Activated T-helper 9 cell treated with anti-CD3 and anti-CD28 coated beads, Interleukin-2, amount 50 U/mL, for 16 hours (primary cell): ENCODE measurements at places on chromosomes 2 and 18.

GRCh38 chr18:23020555-23021294 lies 87.6 kb downstream of the RBBP8 start:
- no peak for DNase-seq

GRCh38 chr2:121350890-121351289 lies 65.9 kb upstream of the TFCP2L1 start:
- no peak for DNase-seq

- no peak for DNase-seq
These were observed 176.8 kb downstream of the ARL4C start for GRCh38 chr2:234320066-234320465.

- no peak for DNase-seq
These were observed 218.1 kb upstream of the CHAC2 start for GRCh38 chr2:53549497-53549896.

DNA sequence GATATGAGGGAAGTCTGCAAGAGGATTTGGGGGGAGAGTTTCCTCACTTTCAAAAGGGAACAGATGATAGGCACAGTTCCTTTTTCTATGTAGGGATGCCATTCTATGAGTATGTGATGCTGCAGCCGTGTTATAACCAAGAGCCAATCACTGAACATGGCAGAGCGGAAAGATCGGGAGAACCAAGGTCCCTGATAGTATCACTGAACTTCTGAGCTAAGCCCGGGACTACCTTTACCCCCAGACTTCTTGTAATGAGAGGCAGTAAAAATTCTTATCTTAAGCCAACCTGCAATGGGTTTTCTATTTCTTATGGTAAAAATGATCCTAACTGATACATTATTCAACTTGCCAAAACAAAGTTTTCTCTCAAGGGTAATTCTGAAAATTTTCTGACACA lies 21.6 kb upstream of the SLC1A4 start:
- DNase-seq: no peak

DNA sequence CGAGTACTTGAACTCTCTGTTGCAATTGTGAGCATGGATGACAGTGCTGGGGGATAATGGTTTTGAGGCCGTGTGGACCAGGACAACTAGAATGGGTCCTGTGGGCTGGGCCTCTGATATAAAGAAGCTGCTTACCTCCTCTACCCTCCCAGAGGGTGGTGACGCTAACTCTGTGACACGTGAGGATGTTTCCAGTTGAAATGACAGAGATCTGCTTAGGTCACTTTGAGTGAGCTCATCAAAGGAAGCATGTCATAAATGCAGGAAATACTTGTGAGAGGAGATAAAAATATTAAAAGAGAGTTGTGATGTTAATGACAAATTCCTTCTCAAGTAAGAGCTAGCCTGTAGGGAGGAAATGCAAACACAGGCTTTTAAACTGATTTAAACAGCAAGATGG lies 16.4 kb downstream of the RMC1 start:
- DNase-seq: no peak

GRCh38 chr2:191298306-191298705 lies 53.1 kb downstream of the MYO1B start:
- no peak for DNase-seq

- no peak for DNase-seq
These were observed 61.3 kb downstream of the ATL2 start for GRCh38 chr2:38315707-38316333.

GRCh38 chr18:2302628-2303516 lies 268.4 kb downstream of the METTL4 start:
- DNase-seq: no peak

- DNase-seq: no peak
These were observed 18.8 kb upstream of the MREG start for GRCh38 chr2:216031960-216032689.

DNA sequence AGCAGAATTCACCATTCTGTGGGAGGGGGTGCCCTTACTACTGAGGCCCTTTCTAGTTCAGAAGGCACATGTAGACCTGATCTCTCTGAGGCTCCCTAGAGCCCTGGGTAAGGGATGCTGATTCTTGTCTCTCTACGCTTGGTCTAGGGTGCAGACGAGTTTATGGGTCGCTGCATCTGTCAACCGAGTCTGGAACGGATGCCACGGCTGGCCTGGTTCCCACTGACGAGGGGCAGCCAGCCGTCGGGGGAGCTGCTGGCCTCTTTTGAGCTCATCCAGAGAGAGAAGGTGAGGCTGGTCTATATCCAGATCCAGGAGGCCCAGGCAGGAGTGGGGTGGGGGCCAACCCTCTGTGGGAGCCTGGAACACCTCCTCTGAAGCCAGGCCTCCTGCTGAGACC lies 147.2 kb downstream of the DYSF start:
- no peak for DNase-seq

- DNase-seq: no peak
These were observed 3.4 kb upstream of the CCDC88A start for GRCh38 chr2:55422876-55423665.

- DNase-seq: no peak
These were observed 615 bp downstream of the AKAIN1 start for GRCh38 chr18:5196253-5197031.

- no peak for DNase-seq
These were observed 58.6 kb downstream of the GRB14 start for GRCh38 chr2:164562666-164563065.

DNA sequence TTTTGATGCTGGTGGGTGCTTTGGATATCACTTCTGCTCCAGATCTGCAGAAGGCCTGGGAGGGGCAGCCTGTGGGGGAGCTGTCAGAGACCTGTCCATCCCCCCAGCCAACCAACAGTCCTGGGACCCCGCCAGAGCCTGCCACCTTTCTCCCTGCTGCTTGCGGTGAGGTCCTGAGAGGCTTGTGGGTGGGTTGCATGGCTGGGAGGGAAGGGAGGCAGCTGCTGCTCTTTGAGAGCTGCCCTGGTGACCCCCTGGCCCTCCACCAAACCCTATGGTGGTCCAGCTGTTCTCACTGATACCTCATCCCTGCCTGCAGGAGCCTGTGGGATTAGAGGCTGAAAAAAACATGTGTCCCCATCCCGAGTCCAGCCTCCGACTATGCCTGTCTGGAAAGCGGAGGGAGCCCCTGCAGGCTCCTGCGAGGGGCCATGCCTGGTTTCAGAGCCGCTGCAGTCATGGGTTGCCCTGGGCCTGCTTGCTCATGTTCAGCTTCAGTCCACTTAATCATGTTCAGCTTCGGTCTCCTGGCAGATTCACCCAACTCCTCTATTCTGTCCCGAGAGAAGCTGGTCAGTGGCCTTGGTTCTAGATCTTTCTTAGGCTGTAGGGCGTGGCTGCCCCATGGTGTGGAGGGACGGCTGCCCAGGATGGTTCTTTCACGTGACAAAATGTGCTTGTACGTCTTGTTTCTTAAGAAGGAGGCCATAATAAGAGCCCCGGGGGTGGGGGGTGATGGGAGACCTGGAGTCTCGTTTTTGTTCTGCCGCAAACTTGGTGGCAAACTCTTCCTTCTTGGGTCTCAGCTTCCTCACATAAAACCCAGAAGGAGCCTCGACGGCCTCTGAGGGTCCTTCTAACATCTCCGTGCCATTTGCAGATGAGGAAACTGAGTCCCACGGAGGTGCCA lies 98.5 kb downstream of the CTIF start:
- DNase-seq: no peak

GRCh38 chr18:10913919-10914318 lies 235.4 kb downstream of the PIEZO2 start:
- no peak for DNase-seq

- no peak for DNase-seq
These were observed 6.3 kb downstream of the MEX3C start for GRCh38 chr18:51191128-51191717.

DNA sequence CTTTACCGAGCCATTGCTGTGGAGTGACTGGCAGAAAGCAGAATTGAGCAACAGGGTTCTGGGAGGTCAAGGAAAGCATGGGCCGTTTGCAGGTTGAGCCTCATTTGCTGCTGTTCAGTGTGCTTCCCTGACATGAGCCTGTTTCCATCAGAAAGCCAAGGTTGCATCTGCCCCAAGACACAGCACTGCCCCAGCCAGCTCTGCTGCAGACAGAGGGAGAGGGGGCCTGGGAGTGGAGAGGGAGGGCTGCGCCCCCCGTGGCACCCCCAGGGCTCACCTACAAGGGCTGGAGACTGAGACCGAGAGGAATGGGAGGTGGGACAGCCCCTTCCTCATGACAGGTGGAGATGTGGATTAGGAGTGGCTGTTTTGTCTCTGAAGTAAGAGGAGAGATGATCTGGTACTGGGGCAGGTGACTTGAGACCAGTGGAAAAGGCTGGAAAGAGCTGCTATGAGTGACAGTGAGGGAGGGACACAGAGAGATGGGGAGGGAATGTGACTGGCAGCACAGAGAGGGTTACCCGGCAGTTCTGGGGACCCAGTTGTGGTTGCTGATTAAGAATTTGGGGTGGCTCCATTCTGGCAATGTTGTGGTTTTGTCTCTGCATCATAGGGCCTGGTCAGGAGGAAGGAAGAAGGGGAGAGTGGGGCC lies 218.0 kb downstream of the DYSF start:
- DNase-seq: no peak

GRCh38 chr2:68753318-68753717 lies 18.7 kb downstream of the ARHGAP25 start:
- DNase-seq: no peak

- DNase-seq: no peak
These were observed 273.9 kb downstream of the PHLPP1 start for GRCh38 chr18:62989195-62989594.

GRCh38 chr18:53887447-53887846 lies 337.0 kb downstream of the MBD2 start:
- DNase-seq: no peak

- no peak for DNase-seq
These were observed 38.8 kb downstream of the MFSD6 start for GRCh38 chr2:190446750-190447516.

DNA sequence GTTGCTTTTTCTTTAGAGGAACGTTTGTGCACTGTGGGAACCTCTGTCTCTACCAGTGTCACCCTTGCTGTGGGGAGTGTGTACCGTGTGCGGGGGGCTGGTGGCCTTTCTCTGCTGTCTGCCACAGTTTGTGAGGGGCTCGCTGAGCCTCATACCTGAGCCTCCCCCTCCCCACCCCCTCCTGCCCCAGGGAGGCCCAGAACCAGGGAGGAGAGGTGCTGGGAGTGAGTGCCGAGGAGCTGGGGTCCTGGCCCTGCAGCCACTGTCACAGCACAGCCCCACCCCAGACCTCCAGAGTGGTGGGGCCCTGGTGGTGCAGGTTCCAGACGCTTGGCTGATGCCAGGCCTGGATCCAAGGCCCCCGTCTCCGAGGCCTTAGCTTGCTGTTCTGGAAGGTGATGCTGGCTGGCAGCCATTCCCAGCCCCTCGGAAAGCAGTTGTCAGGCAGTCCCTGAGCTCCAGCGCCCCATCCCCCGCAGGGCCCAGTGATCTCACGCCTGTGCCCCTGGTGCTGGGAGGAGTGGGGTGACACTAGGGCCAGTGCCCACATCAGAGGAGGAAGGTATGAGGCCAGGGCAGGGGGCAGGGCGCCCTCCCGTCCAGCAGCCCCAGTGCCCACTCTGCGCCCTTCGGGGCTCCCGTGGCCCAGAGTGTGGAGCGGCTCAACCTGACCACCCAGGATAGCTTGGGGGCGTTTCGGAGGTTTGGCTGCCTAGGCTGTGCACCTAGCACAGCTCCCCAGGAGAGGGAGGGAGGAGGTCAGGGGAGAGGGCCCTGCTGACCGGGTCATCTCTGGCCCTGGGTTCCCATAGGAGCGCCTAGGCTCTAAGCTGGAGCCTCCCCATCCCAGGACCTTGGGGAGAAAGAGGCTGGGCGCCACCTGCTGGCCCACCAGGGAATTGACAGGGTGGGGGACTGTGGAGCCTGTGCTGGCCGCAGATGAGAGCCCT lies 53.0 kb upstream of the ALPP start:
- DNase-seq: no peak

DNA sequence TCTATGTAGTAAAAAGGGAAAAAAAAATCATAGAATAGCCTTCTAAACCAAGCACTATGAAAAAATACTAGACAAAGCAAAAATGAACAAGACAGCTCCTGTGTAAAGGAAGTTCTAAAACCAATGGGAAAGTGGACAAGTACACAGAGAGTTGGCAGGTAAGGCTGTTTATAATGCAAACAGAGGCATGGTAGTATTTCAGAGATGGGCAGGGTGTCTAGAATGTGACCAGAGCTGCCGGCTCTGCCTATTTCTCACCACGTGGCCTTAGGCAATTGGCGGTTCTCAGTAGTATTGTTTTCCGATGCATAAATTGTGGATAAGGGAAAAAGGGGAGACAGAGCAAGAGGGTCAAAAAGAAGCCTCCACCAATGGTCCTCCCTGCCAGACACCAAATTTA lies 173.6 kb downstream of the ANKRD30B start:
- DNase-seq: no peak

- no peak for DNase-seq
These were observed 108.3 kb upstream of the MAPRE2 start for GRCh38 chr18:34932792-34933466.

DNA sequence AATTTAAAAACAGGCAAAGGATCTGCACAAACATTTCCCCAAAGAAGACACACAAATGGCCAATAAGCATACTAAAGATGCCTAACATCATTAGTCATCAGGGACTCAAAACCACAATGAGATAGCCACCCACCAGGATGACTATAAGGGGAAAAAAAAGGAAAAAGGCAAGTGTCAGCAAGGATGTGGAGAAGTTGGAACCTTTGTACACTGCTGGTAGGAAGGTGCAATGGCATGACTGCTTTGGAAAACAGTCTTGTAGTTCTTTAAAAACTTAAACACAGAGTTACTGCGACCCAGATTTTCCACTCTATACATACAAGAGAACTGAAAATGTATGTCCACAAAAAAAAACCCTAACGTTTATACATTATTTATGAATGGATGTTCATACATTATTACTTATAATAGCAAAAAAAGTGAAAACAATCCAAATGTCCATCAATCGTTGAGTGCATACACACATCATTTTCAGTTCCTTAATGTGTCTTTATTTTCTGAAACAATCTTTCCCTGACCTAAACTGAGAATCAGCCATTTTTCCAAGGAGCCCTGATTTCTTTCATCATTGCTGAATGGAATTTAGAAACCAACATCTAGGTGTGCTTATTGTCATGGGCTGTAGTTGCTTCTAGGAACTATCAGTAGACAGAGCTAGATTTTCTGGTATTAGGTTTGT lies 64.7 kb upstream of the TLK1 start:
- no peak for DNase-seq

DNA sequence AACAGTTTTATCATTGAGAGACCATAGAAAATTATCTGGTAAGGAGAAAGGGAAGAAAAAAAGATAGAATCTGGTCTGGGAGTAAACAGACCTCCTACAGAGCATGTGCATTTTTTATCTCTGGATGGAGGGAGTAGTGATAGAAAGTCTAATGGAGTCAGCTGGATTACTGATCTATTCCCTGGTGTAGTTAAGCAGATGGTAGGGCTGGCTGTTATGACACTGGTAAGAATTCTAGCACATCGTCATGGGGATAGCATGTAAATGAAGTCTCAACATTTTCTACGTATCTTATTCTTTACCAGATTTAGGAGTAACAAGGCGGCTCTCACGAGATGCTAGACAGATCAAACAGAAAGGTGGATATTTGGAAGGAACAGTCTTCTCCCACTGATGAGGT lies 407.4 kb downstream of the NRXN1 start:
- DNase-seq: no peak
